ENCODE measurements at places on chromosomes 5 and 9.

- no peak for DNase-seq
Measured at GRCh38 chr9:106468431-106468830, 394.5 kb upstream of the ZNF462 start.

- DNase-seq, result no peak
Measured at GRCh38 chr5:113182658-113183344, 206.2 kb downstream of the DCP2 start.

DNA sequence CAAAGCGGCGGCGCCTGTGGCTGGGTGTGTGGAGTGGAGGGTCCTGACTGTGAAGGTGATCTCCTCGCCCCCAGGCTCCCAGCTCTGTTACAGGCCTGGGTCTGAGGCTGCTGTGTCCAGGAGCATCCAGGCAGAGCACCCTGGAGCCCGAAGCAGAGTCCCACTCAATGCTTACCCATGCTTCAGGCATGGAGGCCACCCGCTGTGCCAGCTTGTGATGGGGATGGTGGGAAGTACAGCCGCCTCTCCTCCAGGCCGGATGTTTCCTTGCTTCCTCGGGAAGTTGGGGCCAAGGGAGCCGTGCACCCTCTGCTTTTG lies 255.9 kb upstream of the IRX1 start:
- DNase-seq, result no peak

- DNase-seq, result no peak
Measured at GRCh38 chr5:64595031-64595855, 89.4 kb downstream of the RGS7BP start.

DNA sequence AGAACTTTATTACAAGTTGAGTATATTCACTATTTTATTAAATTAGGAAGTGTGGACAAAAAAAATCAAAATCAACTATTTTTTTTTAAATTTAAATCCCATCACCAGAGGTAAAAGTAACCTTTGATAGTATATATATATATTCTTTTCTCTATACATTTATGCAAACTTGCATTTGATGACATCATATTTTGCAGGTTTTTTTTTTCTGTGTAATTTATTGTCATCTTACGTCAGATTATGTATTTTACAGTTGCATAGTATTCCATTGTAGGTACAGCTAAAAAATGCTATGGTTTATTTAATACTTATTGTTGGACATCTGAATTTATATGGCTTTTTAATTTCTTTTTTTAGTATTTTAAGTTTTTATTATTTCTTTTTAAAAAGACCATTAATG lies 25.5 kb downstream of the APC start:
- DNase-seq, result no peak

GRCh38 chr9:87602933-87603643 lies 105.4 kb downstream of the DAPK1 start:
- no peak for DNase-seq

GRCh38 chr9:83041771-83042170 lies 21.2 kb downstream of the RASEF start:
- no peak for DNase-seq

DNA sequence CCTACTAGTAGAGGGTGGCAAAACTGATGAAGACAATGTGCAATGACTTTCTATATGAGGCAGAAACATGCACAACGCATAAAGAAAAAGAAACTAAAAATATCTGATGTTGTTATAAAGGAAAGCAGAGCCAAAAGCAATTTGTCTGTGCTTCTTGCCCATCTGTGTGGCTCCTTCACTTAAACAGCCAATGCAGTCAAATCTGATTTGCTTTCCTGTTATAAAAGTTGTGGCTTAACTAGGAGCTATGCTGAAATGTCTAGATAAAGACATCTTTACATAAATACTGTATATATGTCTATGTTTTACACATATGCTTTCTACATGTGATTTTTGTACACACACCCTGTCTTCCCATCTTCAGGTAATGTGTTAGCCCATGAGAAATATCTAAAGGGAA lies 508.2 kb downstream of the CETN3 start:
- no peak for DNase-seq

Measured in CD4-positive, alpha-beta T cell (primary cell).